Left lung (tissue), 14 donors: ENCODE measurements at places on chromosomes 6 and 20.

GRCh38 chr20:62651285-62652021, 9.2 kb downstream of the SLCO4A1 start:
- DNase-seq: no peak

DNA sequence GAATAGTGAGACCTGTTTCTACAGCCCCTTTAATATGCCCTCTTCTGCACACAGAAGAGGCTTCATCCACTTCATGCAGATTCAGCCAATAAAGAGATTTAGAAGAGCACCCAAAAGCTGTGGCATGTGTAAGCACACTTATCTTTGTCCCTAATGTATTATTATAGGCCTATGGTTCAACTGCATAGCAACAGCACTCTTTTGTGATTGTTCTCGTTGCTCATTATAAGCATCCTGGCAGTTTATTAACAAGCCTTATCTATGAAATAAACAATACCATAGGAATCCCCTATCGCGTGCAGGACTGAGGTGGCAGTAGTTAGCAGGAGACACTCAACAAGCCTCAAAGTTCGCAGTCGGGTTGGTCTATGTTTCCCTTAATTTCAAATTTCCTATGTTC, 138.5 kb upstream of the BEND6 start:
- no peak for DNase-seq

- DNase-seq: no peak
Observed at GRCh38 chr6:158797331-158798310, 21.5 kb downstream of the EZR start.

GRCh38 chr6:145069966-145070365, 665.4 kb downstream of the EPM2A start:
- no peak for DNase-seq

- DNase-seq: no peak
Observed at GRCh38 chr20:23059846-23060245, 10.4 kb upstream of the THBD start.

DNA sequence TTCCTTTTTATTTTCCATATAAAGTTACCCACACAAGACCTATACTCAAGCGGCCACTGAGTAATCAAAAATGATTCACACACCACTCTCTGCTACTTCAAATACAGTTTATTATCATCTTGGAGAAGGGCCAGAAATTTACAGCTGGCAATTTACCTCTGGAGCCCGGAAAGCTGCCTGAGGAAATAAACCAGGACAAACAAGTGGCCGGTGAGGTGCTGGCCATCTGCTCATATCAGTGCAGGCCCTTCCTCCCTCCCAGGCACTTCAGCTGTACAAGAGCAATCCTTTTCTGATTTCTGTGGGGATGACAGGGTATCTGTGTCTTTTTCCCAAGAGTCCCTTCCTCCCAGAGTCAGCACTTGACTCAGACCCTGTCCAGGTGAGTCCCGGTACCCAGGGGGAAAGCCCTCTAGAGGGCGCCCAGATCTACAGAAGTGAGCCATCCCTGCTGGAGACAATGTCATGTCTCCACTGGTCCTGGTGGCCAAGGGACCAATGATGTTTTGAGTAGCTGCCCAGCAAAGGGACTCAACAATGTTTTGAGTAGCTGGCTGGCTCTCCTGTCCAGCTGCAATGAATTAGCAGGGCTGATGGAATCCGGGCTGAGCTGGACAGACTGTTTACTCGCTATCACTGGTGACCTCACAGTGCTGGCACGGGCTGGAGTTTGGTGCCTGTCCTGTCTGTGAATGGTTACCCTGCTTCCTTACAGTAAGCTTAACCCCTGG, 23.6 kb downstream of the LRP11 start:
- DNase-seq: peak; percentile 63

DNA sequence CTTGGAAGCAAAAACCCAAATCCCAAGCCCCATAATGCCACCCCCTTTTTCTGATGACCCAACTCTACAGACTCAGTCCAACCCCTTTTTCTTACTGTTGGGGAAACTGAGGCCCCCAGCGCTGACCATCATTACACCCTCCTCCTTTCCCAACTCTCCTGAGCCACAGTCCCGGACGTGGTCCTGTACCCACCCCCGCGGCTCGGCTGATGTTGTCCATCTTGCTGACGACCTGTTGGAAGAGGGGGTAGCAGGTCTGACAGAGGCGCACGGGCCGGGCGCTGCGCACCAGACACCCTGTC, 533 bp downstream of the OSTM1 start:
- DNase-seq: no peak

DNA sequence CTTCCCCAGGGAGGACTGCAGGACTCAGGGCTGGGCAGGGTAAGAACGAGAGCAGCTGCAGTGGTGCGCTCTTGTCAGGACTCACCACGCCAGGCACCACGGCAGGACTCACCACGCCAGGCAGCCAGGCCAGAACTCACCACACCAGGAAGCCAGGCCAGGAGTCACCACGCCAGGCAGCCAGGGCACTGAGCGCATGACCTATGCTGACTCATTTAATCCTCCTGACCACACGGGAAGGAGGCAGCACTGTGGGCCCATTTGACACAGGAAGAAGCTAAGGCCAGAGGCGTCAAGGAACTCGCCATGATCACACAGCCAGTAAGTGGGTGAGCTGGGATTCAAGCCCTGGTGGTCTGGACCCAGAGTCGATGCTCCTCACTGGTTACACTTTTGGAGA, 189.3 kb downstream of the PREX1 start:
- no peak for DNase-seq

DNA sequence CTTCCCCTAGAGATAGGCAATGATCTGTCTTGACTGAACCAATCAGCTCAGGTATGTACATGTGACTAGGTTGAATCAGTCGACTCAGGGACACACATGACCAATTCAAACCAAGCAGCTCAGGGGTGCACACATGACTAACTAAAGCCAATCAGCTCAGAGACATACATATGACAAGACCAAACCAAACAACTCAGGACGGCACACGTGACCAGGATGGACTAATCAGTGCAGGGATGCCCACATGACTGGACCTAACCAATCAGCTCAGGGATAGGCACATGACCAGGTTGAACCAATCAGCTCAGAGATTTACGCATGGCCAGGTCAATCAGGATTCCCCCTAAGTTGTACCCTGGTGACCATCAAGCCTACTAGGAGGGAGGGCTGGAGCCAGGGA, 310.3 kb downstream of the CDH26 start:
- no peak for DNase-seq
